ENCODE measurements at places on chromosomes 12 and 14. TPM values are rescaled to one million over a fixed set of nuclear protein-coding genes. Genes with fewer than 3 reads are reported as not detected.

TSHR gene
- not detected for total RNA-seq

BRAP gene
- total RNA-seq = 24.7 TPM

RPL36AL gene
- 408 TPM for total RNA-seq

DNA sequence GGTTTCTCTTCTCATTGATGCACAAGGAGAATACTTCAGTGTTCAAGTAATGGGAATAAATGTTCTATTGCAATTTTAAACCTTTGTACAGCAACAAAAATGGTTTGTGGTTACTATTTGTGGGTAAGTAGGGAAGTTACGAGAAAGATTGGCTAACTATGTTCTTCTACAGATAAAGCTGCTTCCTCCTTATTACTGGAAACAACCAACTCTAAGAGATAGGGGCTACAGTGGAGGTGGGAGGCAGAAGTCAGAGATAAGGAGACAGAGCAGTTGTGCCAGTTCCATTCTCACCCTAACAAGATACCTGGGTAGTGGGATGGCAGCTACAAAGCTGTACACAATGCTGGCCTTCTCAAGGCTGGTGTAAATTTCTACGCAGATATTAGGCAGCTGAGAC lies 16.2 kb downstream of the NOXRED1 start:
- no peak for DNase-seq

DNA sequence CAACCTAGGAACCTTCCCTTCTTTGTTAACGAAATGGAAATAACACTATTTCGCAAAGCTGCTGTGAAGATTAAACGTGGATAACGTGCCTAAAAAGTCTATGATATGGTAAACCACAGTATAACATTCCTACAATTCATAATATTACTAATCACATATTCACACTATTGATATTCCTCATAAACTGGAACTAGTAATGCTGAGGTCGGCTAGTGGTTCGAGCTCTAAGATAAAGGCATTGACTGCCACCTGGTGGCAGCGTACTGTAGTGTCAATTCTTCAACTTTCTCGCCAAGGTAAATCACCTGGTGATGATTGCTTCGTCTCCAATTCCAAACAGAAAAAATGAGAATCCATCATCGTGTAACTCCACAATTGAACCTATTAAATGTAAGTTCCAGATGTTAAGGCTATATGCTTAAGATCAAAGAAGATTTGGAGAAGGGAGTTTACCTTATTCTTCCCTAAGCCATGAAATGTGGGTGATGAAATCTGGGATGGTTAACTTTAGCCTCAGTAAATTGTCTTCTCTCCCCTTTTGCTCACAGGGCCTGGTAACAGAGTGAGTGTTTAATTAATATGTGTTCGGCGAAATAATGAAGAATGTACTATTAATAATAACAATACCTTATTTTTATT lies 197.5 kb upstream of the TMEM132C start:
- DNase-seq = peak; percentile 92

GRCh38 chr14:24535737-24536136 lies 27.7 kb upstream of the CMA1 start:
- no peak for DNase-seq

PLCZ1 gene
- not detected for total RNA-seq

GARIN6 gene
- total RNA-seq = not detected

DHH gene
- total RNA-seq = 0.23 TPM

- DNase-seq = no peak
These were observed 51.3 kb upstream of the KCNA1 start for GRCh38 chr12:4858386-4858785.

GRCh38 chr12:53065975-53066931 lies 12.9 kb downstream of the SPRYD3 start:
- peak; percentile 81 for DNase-seq

FOXN4 gene
- not detected for total RNA-seq

DNA sequence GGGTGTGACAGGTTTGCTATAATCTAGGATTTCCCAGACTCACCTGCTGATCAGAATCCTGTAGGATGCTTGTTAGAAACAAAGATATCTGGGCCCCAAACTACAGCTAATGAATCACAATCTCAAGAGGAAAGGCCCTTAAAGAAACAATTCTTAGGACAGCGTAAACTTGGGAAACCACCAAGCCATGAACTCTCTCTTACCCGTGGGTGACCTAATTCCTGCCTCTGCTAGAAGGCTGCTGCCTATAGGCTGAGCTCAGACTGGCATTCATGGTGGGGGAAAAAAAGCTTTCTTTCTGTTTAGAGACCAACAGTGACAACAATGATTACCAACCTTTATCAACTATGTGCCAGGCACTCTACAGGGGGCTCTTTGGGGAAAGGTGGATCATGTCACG lies 213.9 kb upstream of the FKBP4 start:
- no peak for DNase-seq

YY1 gene
- 64.1 TPM for total RNA-seq

FOXM1 gene
- 88.6 TPM for total RNA-seq

GRCh38 chr14:80428671-80429070 lies 217.4 kb upstream of the DIO2 start:
- no peak for DNase-seq

DNA sequence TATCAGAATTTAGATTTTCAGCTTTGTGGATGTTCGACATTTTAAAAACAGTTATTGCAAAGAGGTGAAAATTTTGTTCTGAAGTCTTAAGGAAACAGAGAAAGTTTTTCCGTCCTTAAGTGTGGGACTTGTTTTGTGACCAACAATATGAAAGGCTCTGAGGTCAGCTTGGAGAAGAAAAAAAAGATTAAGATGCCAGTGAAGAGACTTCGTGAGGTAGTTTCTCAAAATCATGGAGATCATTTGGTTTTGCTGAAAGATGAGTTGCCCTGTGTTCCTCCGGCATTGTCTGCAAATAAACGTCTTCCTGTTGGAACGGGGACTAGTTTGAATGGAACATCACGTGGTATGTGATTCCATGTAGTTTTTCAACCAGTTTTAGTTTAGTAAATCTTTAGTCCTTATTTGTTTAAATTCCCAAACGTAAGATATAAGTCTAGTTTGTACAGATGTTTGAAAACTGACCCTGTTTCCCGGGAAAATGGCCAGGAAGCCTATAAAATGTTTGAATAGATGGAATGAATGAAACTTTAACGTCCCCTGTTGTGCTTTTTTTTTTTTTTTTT lies 682 bp downstream of the KIAA0586 start:
- peak; percentile 80 for DNase-seq

- DNase-seq = no peak
These were observed 725.0 kb upstream of the FLRT2 start for GRCh38 chr14:84804895-84805294.

- no peak for DNase-seq
These were observed 15.1 kb downstream of the LRTM2 start for GRCh38 chr12:1835211-1836131.

SPATS2 gene
- 29.0 TPM for total RNA-seq

DIO3 gene
- 4.9 TPM for total RNA-seq

DNA sequence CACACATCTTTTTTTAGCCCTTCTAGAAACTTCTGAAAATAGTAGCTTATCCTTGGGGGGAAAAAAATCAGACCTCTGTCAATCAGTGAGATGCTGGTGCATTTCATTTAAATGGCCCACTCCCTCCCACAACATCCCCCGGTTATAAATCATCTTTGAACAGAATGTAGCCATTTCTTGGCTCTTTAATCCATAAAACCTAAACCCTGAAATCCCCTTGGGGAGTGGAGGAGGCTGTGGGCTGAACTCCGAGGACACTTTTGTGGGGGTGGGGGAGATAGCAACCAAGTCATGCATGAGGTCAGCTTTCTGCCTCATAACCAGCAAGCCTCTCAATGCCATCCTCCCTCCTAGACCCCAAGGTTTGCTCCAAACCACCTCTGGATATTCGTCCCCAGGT lies 21.0 kb downstream of the HRK start:
- no peak for DNase-seq

- DNase-seq = peak; percentile 33
These were observed 364.5 kb downstream of the BTG1 start for GRCh38 chr12:91781114-91781513.

DNA sequence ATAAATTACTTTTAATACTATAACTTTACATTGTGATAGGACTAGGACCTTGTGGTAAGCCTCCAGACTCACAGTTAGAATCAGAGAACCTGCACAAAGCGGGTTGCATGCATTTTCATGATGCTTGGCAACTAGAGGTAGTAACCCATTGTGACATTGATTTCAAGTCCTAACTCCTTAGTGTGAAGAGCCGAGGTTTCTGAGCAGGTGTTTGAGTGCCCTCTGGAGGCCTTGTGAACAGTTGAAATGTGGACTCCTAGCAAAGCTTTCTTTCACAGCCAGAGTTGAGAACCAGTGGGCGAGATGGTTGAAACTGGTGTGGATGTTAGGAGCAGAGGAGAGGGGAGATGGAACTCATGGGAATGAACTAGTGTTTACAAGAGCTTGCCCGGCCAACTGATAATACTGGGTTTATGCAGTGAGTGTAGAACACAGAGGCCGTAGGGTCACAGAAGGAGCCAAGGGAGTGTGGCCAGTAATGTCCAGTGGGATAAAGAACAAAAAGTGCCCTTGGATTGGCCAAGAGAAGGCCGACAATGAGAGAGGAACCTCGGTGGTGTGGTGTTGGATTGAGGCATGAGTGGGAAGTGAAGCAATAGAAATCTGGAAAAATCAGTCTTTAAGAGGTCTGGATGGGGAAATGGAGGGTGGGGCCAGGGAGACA lies 10.9 kb downstream of the ZNF664 start:
- peak; percentile 84 for DNase-seq

DNA sequence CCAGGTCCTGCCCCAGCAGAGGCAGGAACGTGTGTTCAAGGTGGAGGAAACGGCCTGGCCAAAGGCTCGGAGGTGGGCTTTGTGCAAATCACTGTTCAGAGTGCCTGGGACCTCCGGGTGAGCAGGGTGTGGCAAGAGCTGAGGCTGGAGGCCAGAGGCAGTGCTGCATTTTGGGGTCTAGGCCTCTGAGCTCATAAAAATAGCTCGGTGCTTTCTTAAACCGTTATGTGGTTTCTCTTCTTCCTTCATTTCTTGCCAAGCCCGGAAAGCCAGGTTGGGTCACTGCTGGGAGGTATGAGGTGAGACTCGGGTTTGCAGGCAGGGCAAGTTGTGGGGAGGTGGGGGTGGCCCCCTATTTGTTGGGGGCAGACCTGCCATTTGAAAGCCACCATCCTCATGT lies 178.8 kb upstream of the MYL2 start:
- DNase-seq = no peak

PPP4R4 gene
- not detected for total RNA-seq

LALBA gene
- not detected for total RNA-seq

DNA sequence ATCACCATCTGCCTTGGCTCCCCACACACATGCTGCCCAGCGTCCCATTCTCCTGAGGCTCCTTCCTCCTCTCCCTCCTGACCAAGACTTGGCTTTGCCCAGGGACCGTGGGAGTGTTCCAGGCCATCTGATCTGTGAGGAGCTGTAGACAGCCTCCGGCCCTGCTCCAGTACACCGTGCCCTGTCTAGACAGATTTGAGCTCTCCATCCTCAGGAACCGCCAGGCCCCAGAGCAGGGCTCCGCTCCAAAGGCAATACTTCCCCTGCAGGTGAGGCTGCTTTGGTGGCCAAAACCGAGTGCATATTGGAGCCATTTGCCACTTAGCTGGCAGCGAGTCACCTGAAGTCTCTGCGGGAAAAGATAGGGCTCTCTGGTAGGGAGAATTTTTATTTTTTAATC lies 147.4 kb downstream of the ANO2 start:
- no peak for DNase-seq

RCOR1 gene
- 23.4 TPM for total RNA-seq

DNA sequence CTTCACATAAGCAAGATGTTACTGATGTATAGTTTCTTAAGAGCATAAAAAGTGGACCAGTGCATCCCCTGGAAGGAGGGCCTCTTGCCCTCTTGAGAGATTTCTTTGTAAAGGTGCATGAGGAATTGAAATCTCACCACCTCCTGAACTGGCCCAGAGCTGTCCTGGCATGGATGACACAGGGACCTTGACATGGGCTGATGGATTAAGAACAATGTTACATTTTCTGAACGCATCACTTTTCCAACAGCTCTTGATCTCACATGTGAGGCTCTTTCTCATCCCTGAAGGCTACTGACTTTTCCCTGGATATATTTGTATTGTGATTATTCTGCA lies 360.4 kb downstream of the RGS6 start:
- DNase-seq = no peak

SRGAP1 gene
- total RNA-seq = 11.0 TPM

- no peak for DNase-seq
These were observed 180.0 kb downstream of the DAD1 start for GRCh38 chr14:22409006-22409405.

RFLNA gene
- not detected for total RNA-seq

DNA sequence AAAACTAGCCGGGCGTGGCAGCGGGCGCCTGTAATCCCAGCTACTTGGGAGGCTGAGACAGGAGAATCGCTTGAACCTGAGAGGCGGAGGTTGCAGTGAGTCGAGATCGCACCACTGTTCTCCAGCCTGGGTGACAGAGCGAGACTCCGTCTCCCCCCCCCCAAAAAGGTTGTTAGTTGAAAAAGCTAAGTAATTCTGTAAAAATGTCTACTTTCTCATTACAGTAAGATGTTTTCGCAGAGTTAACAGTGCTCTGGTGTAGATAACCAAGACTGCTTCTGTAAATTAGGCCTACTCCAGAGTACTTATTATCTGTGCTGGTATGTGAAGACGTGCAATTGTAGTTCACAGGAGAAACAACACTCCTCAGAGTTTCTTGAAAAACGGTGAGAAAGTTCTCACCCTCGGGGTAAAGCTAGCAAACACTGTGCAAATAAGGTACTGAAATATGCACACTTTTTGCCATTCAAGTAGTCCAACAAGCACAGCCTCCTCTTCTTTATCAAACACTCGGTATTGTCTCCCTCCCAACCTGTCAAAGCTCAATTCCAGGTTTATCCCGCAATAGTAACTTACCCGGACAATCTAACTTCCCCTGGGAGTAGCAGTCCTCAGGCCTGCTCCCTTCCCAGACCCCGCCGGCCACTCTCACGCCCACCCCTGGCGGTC lies 974 bp downstream of the BTBD7 start:
- DNase-seq = no peak

DNA sequence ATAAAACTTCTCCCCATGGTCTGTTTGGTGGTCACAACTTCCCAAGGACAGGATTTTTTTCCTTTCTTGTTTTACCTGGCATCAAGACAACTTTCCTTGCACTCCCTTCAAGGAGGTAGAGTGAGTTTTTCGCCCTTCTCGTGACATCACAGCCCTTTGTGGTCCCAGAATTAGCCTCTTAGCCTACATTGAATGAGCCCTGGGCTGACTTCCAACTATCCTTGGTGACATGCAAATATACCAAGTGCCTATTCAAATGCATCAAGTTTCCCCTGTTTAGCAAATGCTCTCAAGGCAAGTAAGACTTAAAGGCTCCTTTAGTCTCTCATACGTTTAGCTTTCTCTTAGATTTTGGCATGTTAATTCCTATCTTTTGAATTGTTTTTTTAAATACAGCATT lies 36.6 kb downstream of the TC2N start:
- peak; percentile 59 for DNase-seq

- DNase-seq = no peak
These were observed at the start of gene FIGNL2 for GRCh38 chr12:51848326-51848727. Gene FIGNL2 (minus strand): TSS chr12:51848718. CDS start chr12:51822413, 26,305 bp downstream.
